ENCODE measurements at places on chromosomes 3 and 15.
A peak's percentile ranks its signal among the peaks of the same experiment; 100 is the strongest.

DNA sequence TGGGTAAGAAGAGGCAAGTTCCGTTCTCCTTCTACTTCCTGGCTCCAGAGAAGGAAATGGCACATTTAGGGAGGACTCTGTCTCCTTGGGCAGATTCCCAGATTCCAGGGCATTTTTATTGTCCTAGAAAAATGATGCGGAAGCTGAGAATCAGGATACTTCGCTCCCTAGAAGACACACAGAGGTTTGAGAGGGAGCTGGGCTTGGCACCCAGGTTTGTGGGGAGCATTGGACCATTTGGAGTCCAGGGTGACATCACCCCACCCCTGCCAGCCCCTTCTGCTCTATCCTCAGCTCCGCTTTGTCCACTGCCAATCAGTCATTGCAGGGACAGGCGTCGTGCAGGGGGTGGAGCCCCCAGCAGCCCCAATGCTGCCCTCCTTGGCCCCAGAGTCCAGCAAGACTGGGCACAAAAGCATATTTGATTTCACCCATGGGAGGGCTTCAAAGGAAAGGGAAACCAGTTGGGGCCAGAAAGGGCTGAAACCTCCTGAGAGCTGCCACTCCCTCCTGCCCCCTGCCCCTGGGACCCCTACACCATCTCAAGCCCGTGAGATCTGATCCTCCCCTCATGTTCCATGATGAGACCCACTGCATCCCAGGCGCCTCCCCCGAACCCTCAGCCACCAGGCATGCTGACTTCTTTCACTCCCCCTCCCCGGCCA is 129.8 kb upstream of the MEF2A start:
- no peak for DNase-seq

GRCh38 chr15:50116477-50116876 is 2.6 kb downstream of the ATP8B4 start:
- DNase-seq, result no peak

- peak; percentile 45 for DNase-seq
These were observed 65.4 kb downstream of the BDH1 start for GRCh38 chr3:197490098-197491058.

DNA sequence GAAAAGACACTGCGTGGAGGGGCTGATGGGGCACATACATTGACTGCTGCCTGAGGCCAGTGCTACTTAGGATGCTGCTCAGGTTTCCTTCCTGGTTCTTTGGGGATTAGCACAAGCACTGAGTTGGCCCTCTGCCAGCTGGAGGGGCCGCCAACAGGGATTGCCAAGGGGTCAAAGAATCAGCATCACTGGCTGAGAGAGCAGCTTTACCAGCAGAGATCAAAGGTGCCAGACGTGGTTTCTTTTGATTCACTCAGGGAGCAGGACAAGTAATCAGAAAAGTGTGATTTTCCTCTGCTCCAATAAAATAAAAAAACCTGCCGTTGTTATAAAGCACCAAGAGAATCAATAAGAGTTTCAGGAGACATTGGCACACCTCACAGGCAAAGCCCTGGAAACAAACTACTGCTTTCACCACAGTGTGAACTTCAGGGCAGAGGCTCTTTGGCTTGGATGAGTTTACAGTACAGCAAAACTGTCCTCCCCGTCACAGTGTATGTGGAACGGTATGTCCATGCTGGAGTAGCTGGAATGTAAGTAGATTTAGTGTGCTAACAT is 45.8 kb upstream of the FSIP1 start:
- no peak for DNase-seq

DNA sequence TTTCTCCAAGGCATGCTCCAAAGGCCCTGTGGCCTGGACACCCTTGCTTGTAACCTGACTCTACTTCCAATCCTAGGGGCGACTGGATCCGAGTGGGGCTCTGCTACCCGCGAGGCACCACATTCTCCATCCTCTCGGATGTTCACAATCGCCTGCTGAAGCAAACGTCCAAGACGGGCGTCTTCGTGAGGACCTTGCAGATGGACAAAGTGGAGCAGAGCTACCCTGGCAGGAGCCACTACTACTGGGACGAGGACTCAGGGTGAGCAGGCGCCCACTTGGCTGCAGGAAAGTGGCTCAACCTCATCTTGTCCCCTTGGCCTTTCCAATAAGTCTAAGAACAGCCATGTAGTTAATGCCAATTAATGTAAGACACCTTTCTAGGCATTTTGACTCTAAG is 51.9 kb downstream of the MESD start:
- no peak for DNase-seq

DNA sequence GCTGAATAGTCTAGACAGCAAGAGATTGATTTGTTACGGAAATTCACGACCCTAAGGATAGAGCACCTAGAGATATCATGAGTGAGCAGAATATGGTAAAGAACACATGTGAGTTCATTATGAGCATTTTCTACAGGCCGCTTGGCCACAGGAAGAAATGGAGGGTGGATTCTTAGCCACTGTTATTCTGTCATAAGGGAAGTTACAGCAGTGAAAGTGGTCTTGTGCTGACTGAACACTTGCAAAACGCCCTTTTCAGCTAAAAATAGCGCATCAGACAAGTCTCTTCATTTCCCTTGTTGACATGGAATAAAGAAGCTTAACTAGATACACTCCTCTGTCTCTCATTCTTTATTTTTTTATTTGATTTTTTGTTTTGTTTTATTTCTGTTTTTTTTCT is 19.8 kb downstream of the DGKG start:
- DNase-seq, result no peak

DNA sequence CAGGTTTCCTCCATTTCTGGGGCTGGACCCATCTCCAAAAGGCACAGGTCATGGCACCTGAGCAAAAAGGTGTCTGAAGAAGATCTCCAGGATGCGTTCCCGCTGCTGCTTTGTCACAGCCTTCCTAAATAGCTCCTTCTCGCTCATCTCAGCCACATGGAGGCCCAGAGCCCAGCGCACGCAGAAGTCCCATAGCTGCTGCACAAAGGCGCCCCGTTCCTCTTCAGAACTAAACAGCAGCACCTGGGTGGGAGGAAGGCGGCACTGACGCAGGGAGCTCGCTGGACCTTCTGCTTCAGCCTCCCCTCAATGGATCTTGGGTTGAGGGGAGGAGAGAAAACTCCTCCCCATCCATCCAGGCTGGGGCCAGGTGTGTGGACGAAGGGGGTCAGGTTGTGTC is 8.4 kb downstream of the DUOX2 start:
- no peak for DNase-seq

All from T1000 (cell line).